ENCODE measurements at places on chromosomes 16 and 17.

DNA sequence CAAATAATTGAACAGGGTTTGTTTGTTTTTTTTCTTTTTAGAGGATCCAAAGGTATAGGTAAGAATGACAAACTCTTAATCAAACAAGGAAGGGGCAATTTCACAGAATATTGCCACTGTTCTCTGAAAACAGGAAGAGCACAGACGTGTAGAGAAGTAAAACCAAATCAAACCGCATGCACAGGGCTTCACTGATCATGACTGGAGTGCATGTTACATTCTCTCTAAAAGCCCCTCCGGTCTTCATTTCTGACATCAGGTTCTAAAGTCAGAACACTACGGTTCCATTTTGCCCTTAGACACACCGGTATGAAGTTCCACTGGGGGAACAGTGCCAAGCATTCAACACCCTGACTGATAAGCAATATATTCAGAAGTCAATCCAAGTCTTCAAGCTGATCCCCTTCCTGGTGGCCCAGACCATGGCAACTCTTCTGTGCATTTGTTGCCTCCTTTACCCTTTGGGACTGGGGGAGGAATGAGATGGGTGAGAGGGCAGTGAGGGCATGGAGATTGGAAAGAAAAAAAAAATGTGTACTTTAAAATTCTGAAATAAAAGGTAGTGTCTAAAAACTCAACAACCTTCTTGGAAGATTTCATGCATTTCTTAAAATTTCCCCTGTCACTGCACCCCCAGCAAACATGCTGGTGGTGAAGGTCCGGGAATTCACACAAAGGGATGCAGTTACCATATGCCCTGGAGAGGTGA, 1.4 kb downstream of the MMD start:
- DNase-seq, result no peak

- DNase-seq, result no peak
These were observed 35.6 kb downstream of the CLEC16A start for GRCh38 chr16:10979717-10980601.

DNA sequence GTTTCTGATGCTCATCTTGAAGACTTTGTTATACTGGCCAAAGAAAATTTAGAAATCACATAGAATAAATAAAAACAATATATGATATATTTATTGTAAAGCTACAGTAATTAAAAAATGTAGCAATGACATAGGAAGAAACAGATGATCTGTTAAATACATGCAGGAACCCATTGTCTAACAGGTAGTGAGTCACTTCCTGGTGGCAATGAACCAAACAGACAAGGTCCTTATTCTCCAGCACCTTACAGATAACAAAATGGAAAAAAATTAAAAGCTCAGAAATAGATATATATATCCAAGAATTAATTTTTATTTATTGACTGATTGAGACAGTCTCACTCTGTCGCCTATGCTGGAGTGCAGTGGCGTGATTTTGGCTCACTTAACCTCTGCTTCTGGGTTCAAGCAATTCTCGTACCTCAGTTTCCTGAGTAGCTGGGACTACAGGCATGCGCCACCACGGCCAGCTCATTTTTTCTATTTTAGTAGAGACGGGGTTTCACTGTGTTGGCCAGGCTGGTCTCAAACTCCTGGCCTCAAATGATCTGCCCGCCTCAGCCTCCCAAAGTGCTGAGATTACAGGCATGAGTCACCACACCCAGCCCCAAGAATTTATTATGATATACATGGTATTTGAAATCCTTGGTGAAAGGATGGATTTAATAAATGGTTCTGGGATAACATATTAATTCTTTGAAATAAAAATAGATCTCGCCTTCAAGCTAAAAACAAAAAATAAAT, 7.5 kb downstream of the NETO2 start:
- no peak for DNase-seq

- peak; percentile 87 for DNase-seq
These were observed 6.6 kb downstream of the KCNAB3 start for GRCh38 chr17:7922845-7923628.

- DNase-seq, result peak; percentile 29
These were observed 47.5 kb downstream of the SLC6A2 start for GRCh38 chr16:55703003-55704001.

- DNase-seq, result no peak
These were observed 1.2 kb upstream of the LITAFD start for GRCh38 chr16:8880839-8881510.

DNA sequence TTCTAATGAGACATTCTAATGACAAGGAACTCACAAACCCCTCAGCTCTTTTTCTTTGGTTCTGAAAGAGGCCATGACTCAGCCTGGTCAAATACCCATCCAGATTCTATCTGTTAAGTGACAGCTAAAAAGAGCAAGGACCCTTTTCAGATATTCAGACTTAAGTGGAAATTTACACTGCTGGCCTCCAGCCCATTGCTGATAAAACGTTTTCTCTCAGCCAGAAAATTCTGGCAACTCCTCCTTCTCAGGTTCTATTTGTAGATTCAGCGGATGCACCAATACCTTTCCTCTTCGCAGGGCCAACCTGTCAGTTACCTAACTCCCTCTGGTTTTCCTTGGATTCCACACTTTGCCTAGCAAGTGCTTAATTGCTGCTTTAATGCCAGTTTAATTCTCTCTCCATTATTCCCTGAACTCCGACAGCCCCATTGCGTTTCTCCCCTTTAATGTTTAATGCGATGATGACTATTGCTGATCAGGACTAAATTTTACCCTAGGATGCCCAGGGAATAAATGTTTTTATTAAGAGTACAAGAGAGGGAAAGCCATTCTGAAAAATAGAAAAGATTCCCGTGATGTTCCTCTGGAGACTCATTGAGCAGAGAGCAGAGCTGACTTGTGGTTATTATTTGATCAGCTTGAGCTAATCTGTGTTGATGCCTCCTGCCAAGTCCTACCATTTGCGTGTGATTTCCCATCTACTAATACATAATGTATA, 35.9 kb upstream of the TOM1L1 start:
- DNase-seq, result peak; percentile 14

GRCh38 chr16:4846503-4846900, 586 bp downstream of the GLYR1 start:
- DNase-seq, result peak; percentile 74

GRCh38 chr17:76246080-76247066, 6.1 kb upstream of the RNF157 start:
- no peak for DNase-seq

DNA sequence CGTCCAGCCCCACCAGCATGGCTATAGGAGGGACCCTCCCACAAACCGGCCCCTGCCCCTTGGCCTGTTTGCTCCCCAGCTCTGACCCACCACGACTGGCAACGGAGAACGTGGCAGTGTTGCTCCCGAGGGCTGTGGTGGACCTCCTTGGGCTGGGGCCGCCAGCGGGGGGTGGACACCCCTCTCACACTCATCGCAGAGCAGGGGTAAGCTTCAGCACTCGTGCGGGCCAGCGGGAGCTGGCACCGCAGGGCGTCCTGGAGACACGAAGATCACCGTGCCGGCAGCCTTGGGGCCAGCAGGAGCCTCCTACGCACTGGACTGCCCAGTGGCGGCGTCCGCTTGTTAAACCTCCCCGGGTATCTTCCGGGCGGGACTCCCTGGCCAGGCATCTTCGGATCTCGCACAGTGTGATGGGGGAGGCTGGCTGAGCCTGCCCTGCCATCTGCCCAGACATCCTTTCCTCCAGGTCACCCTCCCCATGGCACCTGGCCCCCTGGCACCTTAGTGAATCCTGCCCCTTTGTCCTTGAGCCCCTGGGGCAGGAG, 53.5 kb downstream of the ABR start:
- no peak for DNase-seq

- DNase-seq, result no peak
These were observed 4.0 kb upstream of the NPRL3 start for GRCh38 chr16:142405-142967.

DNA sequence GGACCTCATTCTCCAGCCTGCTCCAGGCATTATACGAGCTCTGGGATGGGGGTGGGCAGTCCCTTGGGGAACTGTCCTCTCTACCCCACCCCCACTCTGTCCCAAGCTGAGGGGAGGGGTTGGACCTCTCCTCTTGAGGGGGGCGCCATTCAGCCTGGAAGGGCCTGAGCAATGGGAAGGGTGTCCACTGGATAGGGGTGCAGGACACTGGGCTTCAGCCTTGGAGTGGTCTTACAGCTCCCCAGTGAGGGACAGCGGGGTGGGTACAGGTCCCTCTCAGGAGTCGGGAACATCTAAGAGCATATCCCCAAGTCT, 9.5 kb upstream of the CBX8 start:
- DNase-seq, result no peak

- DNase-seq, result no peak
These were observed 2.7 kb downstream of the ACOX1 start for GRCh38 chr17:75976175-75976848.

- peak; percentile 27 for DNase-seq
These were observed 32.1 kb downstream of the CDK5RAP3 start for GRCh38 chr17:48002916-48003416.

- no peak for DNase-seq
These were observed 160.9 kb upstream of the CDH5 start for GRCh38 chr16:66205287-66206231.

GRCh38 chr17:48527547-48527932, 3.3 kb downstream of the HOXB1 start:
- DNase-seq, result peak; percentile 62

- DNase-seq, result peak; percentile 68
These were observed 199.1 kb downstream of the KATNIP start for GRCh38 chr16:27748868-27749546.

GRCh38 chr17:13036751-13037150, 18.9 kb upstream of the ELAC2 start:
- DNase-seq, result no peak

- DNase-seq, result peak; percentile 88
These were observed 732 bp downstream of the ULK2 start for GRCh38 chr17:19867079-19867328.

- no peak for DNase-seq
These were observed 165.5 kb upstream of the FAM20A start for GRCh38 chr17:68766640-68767039.

GRCh38 chr16:66097751-66098150, 268.7 kb upstream of the CDH5 start:
- no peak for DNase-seq

DNA sequence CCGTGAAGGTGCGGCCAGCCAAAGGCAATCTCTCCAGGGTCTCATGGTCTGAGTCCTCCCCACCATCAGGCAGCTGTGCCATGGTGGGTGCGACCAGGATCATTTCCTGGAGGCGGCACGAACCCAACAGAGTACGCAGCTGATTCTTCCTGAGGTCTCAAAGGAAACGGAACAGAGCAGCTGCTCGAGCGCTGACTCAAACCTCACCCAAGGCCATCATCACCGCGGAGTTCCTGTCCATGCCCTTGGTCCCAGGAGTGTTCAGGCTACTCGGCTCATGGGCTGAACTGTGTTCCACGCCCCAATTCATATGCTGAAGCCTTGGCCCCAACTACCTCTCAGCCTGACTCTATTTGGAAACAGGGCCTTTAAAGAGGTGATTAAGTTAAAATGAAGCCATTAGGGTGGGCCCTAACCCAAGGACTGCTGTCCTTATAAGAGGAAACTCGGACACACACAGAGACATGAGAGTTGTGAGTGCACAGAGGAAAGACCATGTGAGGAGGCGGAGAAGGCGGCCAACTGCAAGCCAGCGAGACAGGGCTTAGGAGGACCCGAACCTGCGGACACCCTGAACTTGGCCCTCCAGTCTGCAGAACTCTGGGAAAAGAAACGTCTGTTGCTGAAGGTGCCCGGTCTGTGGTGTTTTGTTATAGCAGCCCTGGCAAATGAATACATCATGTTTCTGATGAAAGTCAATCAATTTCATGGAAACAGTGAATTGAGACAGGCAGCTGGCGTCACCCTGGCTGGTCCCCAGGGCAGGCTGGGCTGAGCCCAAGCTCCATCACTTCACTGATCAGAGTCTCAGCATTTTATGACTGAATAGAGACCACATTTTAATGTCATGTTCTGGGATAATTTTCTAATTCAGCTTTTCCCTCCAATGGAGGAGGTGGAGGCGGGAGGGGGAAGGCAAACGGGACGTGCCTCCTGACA, 13.7 kb downstream of the MXRA7 start:
- DNase-seq, result no peak

- DNase-seq, result no peak
These were observed 270.5 kb downstream of the FOXL1 start for GRCh38 chr16:86848821-86849220.

- no peak for DNase-seq
These were observed 69.7 kb downstream of the CREBBP start for GRCh38 chr16:3810818-3811217.

GRCh38 chr16:85329059-85329812, 217.0 kb upstream of the CIBAR2 start:
- DNase-seq, result peak; percentile 88

DNA sequence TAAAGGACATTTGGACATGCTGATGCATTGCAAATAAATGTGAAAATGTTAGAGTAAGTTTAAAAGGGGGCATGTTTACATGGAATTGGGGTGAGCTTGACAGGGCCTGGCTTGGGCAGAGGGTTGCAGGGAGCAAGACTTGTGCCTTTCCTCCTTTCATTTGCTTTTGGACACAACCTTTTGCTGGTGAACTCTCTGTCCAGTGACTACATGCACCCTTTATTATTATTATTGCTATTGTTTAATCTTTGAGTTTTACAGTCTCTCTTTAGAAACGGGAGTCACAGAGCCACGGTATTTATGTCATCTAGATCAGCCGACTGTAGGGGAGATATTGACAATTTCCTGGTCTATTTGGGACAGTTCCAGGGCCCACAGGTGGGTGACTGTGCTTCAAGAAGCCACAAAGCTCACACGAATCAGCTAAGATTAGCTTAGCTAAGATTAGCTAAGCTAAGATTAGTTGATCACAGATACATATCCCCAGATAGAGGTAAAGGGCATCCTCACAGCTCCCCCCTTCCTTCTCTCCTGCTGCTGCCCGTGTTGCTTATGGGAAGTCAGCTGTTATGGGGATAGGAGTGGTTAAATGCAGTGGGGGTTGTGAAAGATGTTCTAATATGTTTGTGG, 28.9 kb upstream of the ETV4 start:
- DNase-seq, result no peak

DNA sequence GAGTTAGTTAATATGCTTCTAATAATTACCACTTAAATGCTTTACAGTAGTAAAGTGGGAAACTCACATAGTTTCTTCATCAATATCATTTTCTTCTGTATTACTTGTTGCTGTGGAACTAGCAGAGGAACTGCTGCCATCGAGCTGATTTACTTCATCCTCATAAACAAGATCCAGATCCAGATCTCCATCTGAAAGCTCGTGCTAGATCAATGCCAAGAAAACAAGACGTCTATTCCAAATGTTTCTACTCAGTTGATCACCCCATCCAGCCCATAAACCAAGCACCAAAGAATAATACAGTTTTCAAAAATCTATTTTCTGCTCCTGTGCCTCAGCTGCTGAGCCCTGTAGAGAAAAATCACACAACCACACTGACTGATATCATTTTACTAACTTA, 59.1 kb downstream of the TRIM37 start:
- no peak for DNase-seq
